M059J (cell line): ENCODE measurements at places on chromosomes 7 and 10. TPM values are rescaled to one million over a fixed set of nuclear protein-coding genes. Genes with fewer than 3 reads are reported as not detected.
A peak's percentile ranks its signal among the peaks of the same experiment; 100 is the strongest.

DNA sequence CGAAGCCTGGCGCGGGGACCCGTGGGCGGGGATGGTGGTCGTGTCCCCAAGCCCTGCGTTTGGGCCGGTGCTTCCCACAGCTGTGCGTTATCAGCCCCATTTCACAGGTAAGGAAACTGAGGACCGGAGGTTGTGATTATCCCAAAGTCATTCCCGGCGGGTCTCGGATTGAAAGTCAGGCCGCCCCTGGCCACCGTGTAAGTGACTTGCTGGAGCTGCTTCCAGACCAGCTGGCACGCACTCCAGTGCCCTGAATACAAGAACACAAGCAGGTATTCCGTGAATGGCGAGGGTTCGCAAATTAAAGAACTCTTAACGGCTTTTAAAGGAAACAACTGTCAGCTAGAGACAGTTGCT, 675 bp upstream of the ATE1 start:
- peak; percentile 34 for DNase-seq

Gene DPP6
- total RNA-seq = not detected in 2 replicates

GRCh38 chr10:113463083-113463482, 89.8 kb upstream of the HABP2 start:
- no peak for DNase-seq

Gene GPR141
- total RNA-seq = not detected in 2 replicates

DNA sequence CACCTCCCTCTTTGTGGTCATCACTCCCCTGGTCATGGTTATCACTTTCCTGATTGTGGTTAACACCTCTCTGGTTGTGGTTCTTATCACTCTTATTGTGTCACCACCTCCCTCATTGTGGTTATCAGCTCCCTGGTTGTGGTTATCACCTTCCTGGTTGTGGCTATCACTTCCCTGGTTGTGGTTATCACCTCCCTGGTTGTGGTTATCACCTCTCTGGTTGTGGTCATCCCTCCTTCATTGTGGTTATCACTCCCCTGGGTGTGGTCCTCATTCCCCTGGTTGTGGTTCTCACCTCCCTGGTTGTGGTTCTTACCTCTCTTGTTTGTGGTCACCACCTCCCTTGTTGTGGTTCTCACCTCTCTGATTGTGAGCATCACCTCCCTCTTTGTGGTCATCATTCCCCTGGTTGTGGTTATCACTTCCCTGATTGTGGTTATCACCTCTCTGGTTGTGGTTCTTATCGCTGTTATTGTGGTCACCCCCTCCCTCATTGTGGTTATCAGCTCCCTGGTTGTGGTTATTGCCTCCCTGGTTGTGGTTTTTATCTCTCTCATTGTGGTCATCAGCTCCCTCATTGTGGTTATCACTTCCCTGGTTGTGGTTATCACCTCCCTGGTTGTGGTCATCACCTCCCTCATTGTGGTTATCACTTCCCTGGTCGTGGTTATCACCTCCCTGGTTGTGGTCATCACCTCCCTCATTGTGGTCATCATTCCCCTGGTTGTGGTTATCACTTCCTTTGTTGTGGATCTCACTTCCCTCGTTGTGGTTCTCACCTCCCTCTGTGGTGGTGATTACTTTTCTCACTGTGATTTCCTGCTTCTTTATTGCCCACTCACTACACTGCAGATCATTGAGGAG, 106.7 kb downstream of the GPR26 start:
- DNase-seq = no peak

DNA sequence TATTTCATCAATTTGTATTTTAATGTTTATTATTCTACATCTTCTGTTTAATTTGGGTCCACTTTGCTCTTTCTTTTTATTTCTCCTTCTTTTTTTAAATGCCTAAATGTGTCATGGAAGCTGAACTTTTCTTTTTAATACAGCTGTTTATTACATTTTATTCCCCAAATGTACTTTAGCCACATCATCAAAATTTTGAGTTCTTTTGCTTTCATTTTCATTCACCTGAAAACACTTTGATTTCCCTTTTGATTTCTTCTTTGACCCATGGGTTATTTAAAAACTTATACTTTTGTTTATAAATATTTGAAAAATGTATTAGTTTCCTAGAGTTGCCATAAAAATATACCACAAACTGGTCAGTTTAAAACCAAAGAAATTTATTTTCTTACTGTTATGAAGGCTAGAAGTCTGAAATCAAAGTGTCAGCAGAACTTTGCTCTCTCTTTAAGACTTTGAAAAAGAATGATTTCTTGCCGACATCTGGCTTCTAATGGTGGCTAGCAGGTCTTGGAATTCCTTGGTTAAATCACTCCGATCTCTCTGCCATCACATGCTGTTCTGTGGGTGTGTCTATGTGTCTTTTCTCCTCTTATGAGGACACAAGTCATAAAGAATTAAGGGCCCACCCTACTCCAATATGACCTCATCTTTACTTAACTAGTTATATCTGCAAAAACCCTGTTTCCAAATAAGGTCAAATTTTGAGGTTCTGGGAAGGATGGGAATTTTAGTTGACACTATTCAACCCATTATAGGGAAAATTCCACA, 225.5 kb downstream of the ANKRD7 start:
- no peak for DNase-seq

Gene ZDHHC6
- total RNA-seq = 39.0 and 40.1 TPM in 2 replicates

DNA sequence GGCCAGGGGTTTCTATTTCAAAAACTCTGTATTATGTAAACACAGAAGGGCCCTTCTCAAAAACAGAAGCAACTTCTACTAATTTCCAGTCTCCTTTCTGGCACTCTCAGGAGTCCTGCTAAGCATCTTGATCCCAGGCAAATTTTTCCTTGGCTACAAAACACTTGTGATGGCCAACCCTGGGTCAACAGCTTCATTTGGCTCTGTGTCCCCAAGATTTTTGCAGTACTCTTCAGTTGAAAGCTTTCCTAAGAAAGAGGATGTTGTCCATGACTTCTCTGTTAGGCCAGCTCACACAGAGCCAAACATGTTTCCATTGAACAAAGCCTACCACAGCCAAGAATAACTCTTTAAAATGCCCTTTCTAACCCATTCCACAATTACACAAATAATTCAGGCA, 99.0 kb upstream of the EGR2 start:
- DNase-seq = no peak

DNA sequence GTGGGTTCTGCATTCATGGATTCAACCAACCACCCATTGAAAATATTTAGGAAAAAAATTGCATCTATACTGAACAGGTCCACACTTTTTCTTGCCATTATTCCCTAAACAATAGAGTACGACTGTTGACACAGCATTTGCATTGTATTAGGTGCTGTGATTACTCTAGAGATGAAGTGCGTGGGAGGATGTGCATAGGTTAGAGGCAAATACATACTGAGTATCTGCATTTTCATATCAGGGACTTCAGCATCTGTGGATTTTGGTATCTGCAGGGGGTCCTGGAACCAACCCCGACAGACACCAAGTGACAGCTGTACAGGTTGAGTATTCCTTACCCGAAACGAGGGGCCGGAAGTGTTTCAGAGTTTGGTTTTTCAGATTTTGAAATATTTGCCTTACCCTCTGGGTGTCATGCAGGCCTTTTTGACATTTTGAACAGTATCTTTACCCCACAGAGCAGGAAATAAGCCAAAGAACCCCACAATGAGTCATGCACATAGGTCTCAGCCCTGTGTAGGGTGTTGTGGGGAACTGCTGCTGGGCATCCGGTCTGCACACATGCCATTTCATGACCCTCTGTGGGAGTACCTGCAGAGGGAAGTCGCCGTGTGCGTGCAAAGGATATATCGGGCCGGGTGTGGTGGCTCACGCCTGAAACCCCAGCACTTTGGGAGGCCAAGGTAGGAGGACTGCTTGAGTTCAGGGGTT, 14.5 kb downstream of the NUDT5 start:
- DNase-seq = peak; percentile 39

Gene PON1
- not detected in 2 replicates for total RNA-seq

Gene MLLT10
- 9.1 and 9.3 TPM in 2 replicates for total RNA-seq

Gene IFIT5
- 57.4 and 77.5 TPM in 2 replicates for total RNA-seq

GRCh38 chr7:132511921-132512320, 64.3 kb downstream of the PLXNA4 start:
- no peak for DNase-seq

Gene RHBDD2
- 81.8 and 92.7 TPM in 2 replicates for total RNA-seq

DNA sequence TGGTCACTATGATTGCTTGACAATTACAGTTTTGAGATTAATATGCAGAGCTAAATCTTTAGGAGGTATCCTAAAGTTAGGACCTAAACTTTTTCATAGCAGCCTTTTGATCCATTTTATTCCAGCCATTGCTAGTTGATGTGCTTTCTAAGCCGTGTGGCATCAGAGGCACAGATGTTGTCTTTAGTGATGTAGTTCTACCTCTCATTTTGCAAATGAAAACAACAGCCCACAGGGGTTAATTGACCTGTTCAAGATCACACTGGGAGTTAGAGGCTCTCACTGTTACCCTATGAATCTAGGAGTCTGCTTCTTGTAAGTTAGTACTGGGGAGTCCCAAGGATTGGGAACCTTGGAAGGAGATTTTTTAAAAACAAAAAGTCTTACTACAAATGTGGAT, 10.6 kb downstream of the AUTS2 start:
- no peak for DNase-seq

Gene GAD2
- not detected in 2 replicates for total RNA-seq

Gene LRRD1
- total RNA-seq = not detected in 2 replicates

- DNase-seq = no peak
Observed at GRCh38 chr7:155773531-155773930, 38.7 kb downstream of the SHH start.

DNA sequence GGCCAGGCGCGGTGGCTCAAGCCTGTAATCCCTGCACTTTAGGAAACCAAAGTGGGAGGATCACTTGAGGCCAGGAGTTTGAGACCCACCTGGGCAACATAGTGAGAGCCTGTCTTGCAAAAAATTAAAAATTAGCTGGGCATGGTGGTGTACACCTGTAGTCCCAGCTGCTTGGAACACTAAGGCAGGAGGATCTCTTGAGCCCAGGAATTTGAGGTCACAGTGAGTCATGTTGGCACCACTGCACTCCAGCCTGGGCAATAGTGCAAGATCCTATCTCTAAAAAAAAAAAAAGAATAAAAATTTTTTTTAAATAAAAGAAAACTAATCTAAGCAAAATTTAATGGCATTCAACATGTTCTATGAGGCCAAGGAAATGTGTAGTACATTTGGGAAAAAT, 44.9 kb upstream of the UBN2 start:
- DNase-seq = peak; percentile 8
